Activated T-helper 1 cell treated with anti-CD3 and anti-CD28 coated beads, Interleukin-2, amount 50 U/mL, for 16 hours (primary cell): ENCODE measurements at places on chromosomes 12 and 14.
A peak's percentile ranks its signal among the peaks of the same experiment; 100 is the strongest.

DNA sequence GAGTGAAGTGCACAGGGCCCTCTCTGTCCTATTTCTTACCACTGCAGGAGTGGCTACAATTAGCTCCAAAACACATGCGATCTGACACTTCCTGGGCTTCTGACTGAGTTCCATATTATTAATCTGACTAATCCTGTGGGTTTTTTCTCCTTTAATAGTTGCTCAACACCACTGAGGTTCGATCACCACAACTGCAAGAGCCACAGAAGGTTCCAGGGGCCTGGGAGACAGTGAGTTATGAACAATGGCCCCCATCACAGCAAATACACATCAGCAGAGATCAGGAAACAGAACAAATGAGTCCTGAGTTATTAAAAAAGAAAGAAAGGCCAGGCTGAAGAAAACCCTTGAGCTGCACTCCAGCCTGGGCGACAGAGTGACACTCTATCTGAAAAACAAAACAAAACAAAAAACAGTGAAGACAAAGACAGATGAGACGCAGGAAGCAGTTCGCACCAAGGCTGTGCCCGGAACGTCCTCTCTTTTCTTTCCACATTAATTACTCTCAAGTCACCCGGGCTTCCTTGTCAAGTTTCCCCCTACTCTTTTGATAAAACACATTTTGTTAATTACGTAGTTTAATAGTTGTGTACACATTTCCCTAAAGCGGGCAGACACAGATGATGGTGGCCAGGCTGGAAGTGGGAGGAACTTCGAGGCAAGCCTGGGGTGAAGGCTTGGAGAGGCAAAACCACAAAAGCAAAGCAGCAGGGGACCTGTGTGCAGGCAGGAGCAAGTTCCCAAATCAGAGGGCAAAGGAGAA, 42.7 kb downstream of the CDC42BPB start:
- no peak for DNase-seq

- no peak for DNase-seq
Observed at GRCh38 chr12:43057566-43057965, 468.0 kb upstream of the PRICKLE1 start.

- DNase-seq: no peak
Observed at GRCh38 chr12:129607756-129608155, 296.1 kb downstream of the TMEM132D start.

- no peak for DNase-seq
Observed at GRCh38 chr12:9697619-9698018, 28.1 kb downstream of the CLEC2D start.

DNA sequence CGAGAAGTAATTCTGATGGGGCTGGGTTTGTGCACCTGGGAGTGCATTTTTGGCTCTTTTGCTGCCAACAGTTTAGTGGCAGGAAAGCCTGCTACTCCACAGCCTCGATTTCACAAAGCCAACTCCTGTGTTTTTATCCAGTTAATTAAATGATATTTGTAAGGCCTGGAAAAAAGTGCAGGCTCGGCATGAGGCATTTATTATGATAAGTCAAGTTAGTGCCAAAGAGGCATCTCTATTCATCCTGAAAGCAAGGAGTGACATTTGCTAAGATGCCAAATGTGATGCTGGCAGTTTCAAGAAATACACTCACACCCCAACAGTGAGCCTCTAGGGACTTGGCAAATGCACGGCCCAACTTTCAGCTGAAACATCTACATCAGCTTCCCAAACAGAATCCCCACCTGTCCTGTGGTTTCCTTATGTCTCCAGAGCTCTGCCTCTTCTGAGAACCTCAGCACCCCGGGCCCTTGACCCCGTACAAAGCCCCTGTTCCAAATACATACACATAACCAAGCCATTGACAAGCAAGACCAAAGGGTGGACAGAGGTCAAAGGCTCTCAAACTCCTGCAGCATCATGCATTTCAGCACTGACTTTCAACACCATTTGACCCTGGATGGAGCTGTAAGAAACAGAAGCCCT, 955.1 kb upstream of the TMEM132C start:
- DNase-seq: no peak

- no peak for DNase-seq
Observed at GRCh38 chr14:97415907-97416306, 618.7 kb downstream of the VRK1 start.

DNA sequence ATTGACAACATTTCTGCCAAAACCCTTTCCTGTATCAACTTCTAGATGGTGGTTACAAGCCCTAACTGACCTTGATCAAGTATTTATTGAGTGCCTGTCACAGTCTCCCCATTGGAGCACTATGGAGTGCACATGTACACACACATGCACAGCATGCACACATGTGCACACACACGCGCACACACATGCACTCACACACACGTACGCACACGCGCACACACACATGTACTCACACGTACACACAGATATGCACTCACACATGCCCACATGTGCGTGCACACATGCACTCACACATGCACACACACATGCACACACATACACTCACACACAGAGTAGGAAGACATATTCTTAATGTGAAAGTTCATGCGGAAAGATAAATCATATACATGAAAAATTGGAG, 43.7 kb downstream of the MYRFL start:
- DNase-seq: no peak

DNA sequence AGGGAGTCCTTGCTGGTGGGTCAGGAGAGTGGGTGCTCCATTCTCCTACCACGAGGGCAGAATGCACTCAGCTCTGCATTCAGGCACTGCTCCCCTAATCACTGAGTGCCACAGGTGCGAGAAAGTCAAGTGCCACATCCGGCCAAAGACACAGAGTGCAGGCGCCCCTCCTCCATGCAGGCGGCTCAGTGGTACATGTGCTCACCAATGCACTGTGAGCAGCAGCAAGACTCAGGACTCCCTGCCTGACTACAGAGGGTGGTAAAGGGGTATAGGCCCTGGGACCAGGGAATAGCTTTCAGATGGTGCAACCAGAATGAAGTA, 32.9 kb downstream of the ZFYVE21 start:
- DNase-seq: peak; percentile 25

DNA sequence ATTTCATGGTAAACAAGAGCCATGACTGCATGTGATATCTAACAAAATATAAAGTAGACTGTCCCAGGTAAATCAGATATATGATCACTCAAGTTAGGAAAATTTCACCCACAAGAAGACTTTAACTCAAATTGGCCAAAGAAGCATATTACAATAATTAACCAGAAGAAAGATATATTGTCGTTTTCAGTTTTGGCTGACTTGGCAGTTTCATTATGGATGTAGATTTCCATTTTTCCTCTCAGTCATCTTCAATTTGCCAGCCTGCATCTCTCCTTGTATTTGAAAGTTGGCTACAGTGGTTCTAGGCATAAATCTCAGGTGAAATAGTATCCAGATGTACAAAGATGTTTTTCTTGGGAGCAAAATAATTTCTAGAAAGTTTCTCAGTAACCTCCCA, 761.6 kb downstream of the LRFN5 start:
- DNase-seq: no peak
